ENCODE measurements at places on chromosomes 3 and 15.

GRCh38 chr3:76965122-76965725 is 74.7 kb upstream of the ROBO2 start:
- no peak for DNase-seq

DNA sequence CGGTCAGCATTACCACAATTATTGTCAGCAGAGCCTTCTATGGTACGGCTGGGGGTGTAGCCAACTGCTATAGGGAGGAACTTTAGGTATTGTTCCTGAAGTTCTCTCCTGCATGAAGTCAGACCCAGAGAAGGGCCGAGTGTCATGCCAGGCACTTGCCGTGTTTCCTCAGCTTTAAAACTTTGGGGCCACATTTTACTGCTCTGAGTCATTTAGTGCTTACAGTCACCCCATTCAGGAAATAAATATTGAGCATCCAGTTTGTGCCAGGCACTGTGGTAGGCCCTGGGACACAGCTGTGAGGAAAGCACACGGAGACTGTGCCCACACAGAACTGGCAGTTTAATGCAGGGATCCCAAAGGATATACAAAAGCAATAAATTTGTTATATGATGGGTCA is 54.5 kb upstream of the APEH start:
- no peak for DNase-seq

DNA sequence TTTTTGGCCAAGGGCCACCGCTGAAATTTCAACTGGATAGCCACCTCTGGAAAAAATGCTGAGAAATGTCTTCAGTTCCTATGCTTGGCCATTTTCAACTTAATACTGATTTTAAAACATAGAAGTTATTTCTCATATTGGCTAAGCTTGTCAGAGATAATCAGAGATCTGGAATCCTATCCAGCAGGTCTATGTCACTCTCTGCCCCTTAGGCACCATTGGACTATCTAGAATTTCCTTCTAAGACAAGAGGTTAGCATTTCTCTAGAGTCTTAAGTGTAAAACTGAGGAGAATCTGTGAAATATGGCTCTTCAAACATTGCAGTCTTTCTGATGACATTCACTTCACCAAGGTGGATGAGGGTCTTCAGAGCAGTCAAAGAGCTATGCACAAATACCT is 597.3 kb downstream of the UNC13C start:
- DNase-seq, result no peak

DNA sequence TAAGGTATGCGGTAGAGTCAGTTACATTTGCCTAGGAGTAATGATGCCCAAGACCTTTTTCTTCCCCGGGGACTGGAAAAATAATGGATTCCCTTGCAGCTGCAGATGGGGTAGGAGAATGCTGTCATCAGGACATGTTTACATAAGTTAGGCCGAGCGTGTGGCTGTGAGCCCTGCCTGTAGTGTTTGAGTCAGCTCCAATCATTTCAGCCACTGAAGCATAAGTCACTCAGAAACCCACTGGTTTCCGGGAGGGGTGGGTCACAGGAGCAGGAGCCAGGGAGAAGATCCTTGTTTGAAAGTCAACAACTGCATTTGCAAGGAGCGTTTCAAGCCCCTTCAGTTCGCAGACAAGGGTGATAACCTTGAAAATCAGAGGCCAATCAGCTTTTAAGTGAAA is 562.3 kb downstream of the MCTP2 start:
- no peak for DNase-seq

DNA sequence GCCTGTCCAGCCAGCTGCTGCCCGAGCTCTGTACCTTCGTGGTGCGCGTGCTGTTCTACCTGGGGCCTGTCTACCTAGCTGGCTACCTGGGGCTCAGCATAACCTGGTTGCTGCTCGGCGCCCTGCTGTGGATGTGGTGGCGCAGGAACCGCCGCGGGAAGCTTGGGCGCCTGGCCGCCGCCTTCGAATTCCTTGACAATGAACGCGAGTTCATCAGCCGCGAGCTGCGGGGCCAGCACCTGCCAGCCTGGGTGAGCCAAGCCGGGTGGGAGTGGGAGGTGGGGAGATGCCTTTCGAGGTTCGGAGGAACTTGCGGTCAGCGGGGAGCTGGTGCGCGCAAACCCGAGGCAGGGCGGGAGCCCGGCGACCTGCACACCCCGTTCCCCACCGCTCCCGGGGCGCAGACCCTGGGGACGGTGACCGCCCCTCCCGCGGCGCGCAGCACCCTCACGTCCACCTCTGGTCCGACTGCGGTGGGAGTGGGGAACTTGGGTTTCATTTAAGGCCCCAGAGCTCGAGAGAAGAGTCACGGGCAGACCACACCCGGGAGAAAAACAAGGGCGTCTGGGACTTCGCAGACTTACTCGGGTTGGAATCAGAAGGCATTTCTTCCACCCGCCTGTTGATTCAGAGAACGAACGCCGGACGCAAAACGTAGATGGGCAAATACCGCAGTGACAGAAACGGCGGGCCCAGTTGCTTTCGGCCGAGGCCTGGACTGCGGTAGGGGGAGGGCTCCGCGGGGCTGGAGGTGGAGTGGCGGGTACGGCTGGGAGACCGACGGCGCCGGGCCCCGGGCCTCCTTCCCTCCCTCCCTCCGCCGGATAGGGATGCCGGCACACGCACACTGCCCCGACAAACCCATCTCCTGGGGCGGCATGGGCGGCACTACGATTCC is 708 bp downstream of the ESYT3 start:
- DNase-seq, result no peak
